ENCODE measurements at places on chromosomes 7 and 10.
A peak's percentile ranks its signal among the peaks of the same experiment; 100 is the strongest.

GRCh38 chr10:130541090-130541489 is 404.9 kb downstream of the GLRX3 start:
- DNase-seq = no peak

DNA sequence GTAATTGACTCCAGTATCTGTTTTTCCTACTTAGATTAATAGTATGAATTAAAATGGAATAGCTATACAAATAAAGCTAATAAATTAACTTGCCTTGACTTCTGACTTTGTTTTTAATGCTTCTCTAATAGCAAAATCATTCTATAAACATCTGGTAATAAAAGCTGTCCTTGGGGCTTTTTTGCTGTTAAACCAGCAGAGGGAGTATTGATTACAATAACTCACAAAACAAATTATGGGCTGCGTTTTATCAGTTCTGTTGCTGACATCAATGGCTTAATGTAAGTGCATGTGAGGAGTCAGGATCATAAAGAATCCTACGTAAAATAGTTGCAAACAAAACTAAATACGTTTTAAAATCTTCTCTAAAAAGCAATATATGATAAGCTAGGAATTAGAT is 667.8 kb downstream of the PCDH15 start:
- DNase-seq = no peak

GRCh38 chr10:43076311-43076875 is 476 bp upstream of the RET start:
- no peak for DNase-seq

- no peak for DNase-seq
Observed at GRCh38 chr10:69232252-69232651, 12.1 kb downstream of the HKDC1 start.

DNA sequence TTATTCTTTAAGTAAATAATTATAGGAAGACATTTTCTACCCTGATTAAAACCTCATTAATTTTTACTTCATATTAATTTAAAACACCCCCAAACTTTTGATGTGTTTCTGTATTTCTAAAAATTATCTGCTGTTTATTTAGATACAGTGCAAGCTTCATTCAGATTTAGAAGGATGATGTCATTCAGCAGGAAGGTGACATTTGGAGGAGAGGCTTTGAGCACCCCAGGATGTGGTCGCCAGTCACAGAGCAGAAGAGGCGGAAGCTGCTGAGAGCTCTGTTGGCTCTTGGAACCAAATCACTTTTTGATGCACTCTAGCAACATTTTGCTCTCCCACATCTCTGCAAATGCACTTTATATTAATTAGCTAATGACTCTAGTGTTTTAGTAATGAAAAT is 233.9 kb upstream of the CACNA2D1 start:
- DNase-seq = peak; percentile 20

- DNase-seq = no peak
Observed at GRCh38 chr10:70552586-70552985, 50.0 kb downstream of the PRF1 start.

DNA sequence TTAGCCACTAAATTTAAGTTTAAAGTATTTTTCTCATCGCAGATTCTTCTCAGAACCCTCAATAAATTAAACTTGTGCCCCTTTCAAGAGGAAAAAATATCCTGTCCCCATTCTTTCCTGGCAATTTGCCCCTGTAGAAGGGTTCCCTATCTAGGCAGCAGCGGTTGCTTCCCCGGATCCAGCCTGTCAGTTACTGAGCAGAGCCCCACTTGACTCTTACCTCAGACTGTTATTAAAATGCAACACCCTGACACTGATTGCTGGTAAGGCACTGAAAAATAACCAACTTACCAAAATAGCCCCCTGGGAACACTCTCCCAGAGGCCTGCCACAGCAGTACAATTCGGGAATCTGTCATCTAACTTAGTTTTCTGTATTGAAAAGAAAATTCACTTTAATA is 13.9 kb downstream of the LMTK2 start:
- DNase-seq = no peak

DNA sequence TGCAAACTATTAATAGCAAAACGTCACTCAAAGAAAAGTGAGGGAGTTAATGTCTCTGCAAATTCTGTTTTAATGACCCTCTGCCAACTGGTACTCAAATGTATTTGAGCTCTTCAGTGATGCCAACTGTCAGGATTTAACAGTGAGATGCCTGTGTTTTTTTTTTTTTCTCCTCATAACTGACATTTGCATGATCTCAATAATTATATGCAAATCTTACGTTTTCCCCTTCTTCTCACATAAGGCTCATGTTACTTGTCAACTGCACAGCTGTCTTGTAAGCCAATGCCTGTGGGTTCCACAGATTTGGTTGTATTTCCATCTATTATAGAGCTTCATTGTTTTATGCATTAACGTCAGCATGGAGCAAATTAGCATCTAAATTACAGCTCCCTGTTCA is 38.2 kb downstream of the PPP1R3A start:
- DNase-seq = no peak

DNA sequence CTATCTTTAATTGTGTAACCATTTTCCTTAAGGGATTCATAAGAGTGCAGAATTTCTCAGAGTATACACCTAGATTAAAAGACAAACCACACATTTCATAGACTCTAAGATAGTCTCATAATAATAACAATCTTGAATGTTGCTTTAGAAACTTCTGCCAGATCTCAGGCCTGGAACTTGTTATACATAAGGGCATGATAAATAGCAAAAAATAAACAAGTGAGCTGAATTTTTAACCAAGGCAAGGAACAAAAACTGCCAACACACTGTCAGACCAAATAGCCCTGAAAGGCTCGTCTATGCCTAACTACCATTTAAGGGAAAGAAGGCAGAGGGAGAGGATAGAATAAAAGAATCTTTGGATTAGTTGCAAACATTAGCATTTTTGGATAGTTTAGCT is 65.8 kb upstream of the SEMA3C start:
- DNase-seq = no peak

DNA sequence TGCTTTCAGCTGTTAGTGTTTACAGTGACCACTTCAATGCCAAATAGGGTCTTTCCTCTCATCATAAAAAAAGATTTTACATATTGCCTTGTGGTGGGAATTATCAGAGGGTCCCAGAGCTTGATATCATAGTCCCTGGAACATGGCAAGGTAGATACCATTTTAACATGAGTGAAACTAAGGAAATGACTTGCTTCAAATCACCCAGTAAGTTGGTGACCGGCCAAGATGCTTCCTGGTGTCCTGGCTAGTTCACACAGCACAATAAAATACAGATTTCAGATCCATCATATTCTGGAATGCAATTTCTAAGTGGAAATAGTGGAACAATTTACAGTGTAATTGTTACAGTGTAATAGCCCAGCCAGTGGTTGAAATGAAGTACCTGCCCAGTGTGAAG is 36.6 kb downstream of the CNNM1 start:
- DNase-seq = no peak
